ENCODE measurements at places on chromosomes 4 and X. TPM values are rescaled to one million over a fixed set of nuclear protein-coding genes. Genes with fewer than 3 reads are reported as not detected.

Gene HNRNPD
- total RNA-seq, result 356 TPM

Gene GNL3L
- total RNA-seq, result 43.7 TPM

Gene DDX60
- 137 TPM for total RNA-seq

Gene VSIG1
- 8.3 TPM for total RNA-seq

Gene EXOC1L
- total RNA-seq, result not detected

Gene SCML1
- 6.6 TPM for total RNA-seq

Gene GABRE
- not detected for total RNA-seq

Gene SHROOM2
- total RNA-seq, result not detected

Gene CCNI
- total RNA-seq, result 244 TPM

Gene TAF7L
- not detected for total RNA-seq

Gene PARM1
- not detected for total RNA-seq

Gene SPACA5
- total RNA-seq, result not detected
